ENCODE measurements at places on chromosomes 4 and X.

DNA sequence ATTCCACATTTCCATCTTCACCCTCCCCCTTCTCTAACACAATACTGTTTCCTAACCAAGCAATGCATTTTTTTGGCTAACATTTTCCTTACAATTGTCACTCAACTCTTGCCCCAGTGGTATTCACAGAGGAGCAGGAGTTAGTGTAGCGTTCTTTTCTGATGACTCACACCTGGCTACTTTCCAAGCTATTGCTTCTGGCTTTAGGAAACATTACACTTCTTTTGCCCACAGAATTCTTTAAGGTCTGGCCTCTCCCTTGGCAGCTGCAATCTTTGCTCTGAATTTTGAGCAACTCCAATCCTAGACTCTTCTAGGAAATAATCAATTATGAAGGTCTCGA lies 27.5 kb upstream of the PDGFC start:
- peak; percentile 95 for DNase-seq

GRCh38 chrX:13778916-13779315 lies 38.0 kb downstream of the GPM6B start:
- DNase-seq: peak; percentile 52

GRCh38 chrX:129654652-129655546 lies at the start of gene APLN:
TSS of gene APLN (minus strand) at chrX:129654956. CDS start at chrX:129654630, 326 bp downstream.
- DNase-seq: no peak

- no peak for DNase-seq
Observed at GRCh38 chr4:25896776-25897539, 17.1 kb upstream of the SMIM20 start.

DNA sequence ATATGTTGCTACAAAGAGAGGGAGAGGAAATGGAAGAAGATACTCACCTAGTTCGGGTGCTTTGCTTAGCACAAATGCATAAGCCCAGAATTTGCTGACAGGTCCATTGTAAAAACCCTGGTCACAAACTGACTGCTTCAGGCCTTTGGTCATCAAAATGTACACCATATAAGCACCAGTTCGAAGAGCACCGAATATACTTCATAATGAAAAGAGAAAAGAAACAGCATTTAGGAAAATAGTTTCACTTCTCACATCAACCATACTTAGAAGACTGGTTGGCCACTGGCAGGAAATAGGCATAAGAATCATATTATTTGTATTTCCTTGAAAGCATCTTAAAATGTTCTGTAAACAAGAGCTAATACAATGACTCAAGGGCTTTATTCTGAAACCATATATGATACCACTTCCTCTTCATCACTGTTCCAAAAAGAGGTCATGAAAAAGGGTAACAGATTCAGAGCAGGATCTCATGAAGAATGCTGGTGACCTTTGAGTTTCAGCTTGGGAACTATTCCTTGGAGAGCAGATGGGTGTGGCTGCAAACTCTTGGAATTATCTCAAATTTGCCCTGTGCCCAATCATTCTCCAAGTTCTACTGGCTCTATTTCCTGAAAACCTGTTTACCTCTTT lies 138.7 kb downstream of the ELOVL6 start:
- DNase-seq: no peak

DNA sequence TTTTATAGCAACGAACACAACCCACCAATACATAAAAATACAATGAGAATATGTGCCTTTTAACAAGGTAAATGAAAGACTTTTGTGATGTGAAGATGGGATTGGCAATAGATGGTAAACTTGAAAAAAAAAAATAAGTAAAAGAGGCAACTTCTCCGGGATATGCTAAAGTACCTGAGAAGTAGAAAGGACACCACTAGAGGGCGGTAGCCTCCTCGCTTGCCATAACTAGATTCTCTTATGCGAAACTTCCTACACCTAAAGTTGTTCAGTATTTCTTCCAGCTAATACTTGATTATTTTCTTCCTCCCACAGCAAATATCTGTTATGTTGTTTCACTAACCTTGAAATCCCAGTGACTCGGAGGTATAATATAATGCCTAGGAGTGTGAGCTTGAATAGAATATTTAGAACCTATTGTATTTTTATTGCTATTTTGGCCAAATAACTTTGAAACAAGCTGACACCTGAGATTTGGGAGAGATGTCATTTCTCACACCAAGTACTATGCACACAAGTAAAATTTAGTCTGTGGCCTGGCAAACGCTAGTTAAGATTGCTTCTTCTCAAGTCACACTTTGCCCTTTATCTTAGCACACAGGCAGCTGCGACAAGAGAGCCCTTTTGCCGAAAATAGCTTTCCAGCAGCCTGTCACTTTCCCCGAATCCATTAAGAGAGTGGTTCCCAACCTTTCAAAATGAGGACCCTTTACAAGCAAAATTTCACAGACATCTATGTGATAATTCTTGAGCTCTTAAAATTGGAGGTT lies 44.9 kb upstream of the PDLIM5 start:
- peak; percentile 45 for DNase-seq

- no peak for DNase-seq
Observed at GRCh38 chr4:82754513-82755165, 44.0 kb downstream of the SCD5 start.

GRCh38 chr4:139603576-139604410 lies 47.8 kb upstream of the SETD7 start:
- DNase-seq: peak; percentile 76

DNA sequence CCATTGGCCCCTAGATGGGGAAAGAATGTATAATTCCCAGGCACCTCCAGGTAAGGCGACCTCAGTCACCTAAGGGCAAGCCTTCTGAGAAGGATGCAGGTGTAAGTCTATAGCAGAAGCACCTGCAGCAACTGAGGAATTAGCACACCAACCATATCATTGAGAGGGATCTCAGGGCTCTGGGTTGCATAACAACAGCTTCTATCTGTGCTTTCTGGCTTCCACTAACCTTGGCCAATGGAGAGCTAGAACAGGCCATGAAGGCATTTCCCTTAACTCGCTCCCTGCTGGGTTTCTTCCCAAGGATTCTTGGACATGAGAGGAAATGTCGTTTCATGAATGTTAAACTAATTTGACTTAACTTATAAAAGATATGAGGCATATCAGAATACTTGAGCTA lies 177.8 kb upstream of the GK2 start:
- DNase-seq: no peak

DNA sequence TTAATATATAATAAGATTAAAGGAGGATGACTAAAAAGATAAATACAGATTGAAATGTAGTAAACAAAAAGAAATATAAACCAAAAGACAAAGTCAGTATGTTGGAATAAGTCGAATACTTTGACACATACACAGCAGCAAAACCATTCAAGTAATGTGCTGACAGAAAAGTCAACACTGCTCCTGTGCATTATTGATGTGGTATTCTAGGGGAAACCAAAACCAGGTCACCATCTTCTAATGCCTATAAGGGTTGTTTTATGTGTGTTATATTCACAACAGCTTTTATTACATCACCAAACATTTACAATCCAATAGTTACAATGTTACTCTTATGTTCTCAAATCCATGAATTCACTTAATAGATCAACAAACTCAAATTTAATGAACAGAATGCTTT lies 111.8 kb upstream of the DKK2 start:
- DNase-seq: no peak

GRCh38 chr4:109846395-109847098 lies 1.4 kb upstream of the LRIT3 start:
- no peak for DNase-seq

- no peak for DNase-seq
Observed at GRCh38 chr4:1333256-1333655, 13.8 kb upstream of the UVSSA start.

- DNase-seq: peak; percentile 75
Observed at GRCh38 chr4:109912706-109913595, at the start of gene EGF. TSS of gene EGF (plus strand) at chr4:109912883. CDS start at chr4:109913336, 453 bp downstream.

DNA sequence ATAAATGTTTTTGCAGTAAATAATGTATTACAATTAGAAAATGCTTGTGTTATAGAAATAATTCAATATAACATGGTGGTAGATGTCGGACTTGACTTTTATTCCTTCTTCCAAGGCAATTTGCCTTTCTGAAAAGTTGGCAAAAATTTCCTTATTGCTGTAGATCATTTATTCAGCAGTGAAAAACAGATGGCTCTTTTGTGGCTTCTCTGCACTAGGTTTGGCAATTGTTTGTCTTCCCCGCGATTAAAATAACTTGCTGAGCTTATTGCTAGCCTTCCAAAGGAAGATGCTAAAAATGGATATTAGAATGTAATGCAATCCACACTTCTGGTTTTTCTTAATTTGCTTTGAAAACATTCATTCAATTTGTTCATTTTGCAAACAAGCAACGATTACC lies 1977.9 kb upstream of the ADGRL3 start:
- DNase-seq: no peak

GRCh38 chr4:115233600-115233999 lies 120.2 kb upstream of the NDST4 start:
- DNase-seq: no peak

GRCh38 chrX:32370456-32371205 lies 840.7 kb downstream of the DMD start:
- DNase-seq: no peak

DNA sequence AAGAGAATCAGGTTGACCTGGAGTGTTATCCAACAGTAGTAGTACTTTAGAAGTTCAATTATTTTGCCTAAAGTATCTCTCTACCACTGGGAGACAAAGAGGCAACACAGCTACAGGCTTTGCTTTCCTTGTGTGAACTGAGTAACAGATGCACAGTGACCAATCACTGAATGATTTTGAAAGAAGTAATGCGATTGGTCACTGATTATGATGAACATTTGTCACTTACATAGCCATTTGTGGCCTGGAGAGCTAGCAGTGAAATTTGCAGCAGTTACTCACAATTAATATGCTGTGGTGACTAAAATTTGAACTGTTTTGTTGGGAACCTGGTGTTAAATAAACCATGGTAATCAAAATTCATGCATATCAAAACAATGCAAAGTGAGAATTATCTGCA lies 508.7 kb upstream of the DIPK2B start:
- DNase-seq: no peak

- no peak for DNase-seq
Observed at GRCh38 chr4:55399581-55399980, 3.8 kb downstream of the TMEM165 start.

- no peak for DNase-seq
Observed at GRCh38 chr4:175944126-175944910, 121.3 kb upstream of the WDR17 start.

- no peak for DNase-seq
Observed at GRCh38 chr4:108878806-108879205, 116.0 kb upstream of the ETNPPL start.

GRCh38 chr4:157713342-157713741 lies 459.5 kb downstream of the GASK1B start:
- DNase-seq: no peak

Data from COLO829 (cell line).